Omental fat pad (tissue), 4 donors: ENCODE measurements at places on chromosomes 3 and 15.

DNA sequence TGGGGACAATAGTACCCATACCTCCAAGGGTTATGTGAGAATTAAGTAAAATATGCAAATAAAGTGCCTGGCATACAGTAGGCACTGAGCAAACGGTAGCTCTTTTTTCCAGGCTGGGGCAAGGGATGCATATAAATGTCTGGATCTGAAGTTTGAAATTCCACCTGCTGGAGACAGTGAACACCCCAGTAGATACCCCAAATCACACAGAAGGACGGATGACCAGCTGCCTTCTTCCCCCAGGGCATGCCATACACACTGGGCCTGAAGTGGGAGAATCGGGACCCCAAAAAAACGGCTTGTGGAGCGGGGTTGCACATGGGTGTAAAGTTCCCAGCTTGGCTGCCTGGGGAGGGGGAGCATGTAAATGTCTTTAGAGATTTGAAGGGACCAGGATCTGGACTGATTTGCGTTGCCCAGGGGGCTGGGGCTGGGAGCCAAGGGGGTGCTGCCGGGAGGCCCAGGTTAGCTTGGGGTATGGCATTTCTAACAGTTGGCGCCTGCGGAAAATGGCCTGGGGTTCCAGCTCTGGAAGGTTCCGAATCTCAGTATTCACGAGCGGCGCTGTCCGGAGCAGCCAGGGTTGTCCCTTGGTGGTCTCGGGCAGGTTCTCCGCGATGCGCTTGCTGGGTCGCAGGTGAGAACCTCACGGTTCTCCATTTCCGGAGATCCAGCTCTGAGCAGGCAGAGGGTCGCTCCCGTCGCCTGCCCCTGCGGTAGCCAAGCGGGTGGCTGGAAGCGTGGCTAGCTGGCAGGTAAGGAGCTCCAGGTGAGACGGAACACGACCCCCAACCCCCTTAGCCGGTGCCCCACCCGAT is 42.6 kb upstream of the POLG start:
- no peak for DNase-seq

- no peak for DNase-seq
These were observed 130.5 kb upstream of the PHLDB2 start for GRCh38 chr3:111728566-111728935.

GRCh38 chr3:57949785-57950615 is 58.2 kb upstream of the FLNB start:
- DNase-seq: no peak

DNA sequence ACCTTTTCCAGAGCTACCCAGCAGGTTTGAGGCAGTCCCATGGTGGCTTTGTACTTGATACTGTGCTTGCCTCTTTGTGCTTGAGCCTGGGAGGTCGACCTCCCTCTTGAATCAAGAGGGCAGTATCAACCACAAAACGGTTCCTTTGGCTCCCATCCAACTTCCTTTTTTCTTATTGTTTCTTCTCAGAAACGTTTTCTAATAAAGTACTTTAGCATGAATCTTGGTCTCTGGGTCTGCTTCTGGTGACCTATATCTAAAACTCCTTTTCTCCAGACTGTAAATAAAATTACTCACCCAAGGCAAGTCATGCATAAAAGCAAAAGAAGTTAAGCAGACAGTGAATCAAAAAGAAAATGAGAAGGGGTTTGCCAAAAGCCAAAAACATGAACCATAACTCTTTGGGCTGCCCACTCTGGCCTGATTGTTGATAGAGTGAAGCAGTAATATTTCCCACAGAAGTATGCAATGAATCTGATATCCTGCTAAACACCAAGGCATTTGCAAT is 112.2 kb upstream of the SLC4A7 start:
- DNase-seq: no peak

GRCh38 chr3:119933207-119933606 is 151.3 kb downstream of the NR1I2 start:
- DNase-seq: no peak

- DNase-seq: no peak
These were observed 61.4 kb upstream of the IMPG2 start for GRCh38 chr3:101381809-101382208.

DNA sequence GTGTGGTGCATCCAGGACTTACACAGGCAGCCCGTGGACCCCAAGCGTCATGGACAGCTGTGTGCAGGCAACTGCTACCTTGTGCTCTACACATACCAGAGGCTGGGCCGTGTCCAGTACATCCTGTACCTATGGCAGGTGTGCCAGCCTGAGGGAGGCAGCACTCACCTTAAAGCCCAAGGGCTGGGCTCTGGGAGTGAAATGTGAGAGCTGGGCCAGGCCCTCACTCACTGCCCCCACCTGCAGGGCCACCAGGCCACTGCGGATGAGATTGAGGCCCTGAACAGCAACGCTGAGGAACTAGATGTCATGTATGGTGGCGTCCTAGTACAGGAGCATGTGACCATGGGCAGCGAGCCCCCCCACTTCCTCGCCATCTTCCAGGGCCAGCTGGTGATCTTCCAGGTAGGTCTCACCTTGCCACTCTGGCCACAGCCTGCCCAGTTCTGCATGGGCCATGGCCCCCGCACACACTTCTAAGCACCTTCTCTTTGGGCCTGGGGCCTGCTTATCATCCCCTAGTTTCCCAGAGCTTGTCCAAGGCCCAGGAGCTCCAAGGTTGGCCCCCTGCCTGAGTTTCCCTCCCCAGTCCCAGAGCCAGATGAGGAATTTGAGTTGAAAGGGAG is 11.0 kb downstream of the VILL start:
- no peak for DNase-seq

DNA sequence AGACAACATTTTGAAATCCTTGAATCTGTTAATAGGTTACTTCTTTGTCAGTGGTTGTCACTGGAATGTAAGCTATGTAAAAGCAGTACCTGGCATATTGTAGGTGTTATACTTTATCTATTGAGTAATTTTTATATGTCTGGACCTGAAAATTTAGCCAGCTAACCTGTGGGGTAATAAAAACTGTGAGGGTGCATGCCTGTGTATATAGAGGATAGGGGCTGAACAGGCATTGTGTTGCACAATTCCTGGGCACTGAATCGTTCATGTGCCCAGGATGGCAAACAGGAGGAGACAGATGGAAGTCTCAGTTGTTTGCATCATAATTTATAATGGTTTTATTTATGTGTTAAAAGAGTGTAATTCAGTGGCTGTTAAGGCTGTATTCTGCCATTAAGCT is 67.1 kb downstream of the ARMC8 start:
- no peak for DNase-seq

DNA sequence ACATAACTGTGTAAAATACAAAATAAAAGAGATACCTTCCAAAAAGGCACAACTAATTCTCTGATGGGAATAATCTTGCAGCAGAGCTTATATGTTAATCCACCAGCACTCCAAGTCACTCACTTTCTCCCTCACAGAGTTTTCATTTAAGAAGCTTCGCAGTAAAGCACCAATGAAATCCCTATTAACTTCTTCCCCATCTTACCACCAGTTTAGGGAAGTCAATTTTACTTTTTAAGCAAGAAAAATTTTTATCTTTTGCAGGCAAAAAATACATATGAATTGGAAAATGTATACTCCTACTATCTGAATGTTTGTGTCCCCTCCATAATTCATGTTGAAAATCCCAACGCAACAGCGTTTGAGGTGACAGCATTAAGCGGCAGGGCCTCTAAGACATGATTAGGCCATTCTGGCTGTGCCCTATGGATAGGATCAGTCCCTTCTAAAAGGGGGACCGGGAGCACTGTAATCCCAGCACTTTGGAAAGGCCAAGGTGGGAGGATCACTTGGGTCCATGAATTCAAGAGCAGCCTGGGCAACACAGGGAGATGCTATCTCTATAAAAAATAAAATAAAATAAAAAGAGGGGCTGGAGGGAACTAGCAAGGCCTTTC is 435.8 kb downstream of the SHQ1 start:
- DNase-seq: no peak
